ENCODE measurements at places on chromosomes 16 and 17.

- no peak for DNase-seq
These were observed 115.9 kb downstream of the SEC14L1 start for GRCh38 chr17:77256710-77257109.

GRCh38 chr16:87844120-87844733, 25.1 kb downstream of the SLC7A5 start:
- peak; percentile 72 for DNase-seq

GRCh38 chr16:57606147-57606846, 22.1 kb upstream of the ADGRG1 start:
- DNase-seq = no peak

GRCh38 chr16:86628614-86629013, 50.3 kb downstream of the FOXL1 start:
- no peak for DNase-seq

- no peak for DNase-seq
These were observed 29.9 kb upstream of the WFIKKN2 start for GRCh38 chr17:50805486-50805885.

DNA sequence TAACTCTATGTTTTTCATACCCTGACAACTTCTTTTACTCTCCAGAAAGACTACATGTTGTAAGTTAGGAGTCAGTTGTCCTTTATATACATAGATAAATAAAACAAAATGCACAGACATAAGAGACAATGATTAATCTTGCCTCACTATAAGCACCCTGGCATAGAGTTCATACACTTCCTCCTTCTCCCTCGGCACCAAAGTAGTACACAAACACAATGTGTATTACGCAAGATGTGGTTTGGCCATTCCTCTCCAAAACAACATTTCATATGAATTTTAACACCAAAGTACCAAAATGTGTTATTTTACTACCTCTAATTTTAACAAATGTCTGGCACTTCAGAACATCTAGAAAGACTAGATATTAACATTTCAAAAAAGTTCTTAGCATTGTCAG, 17.2 kb upstream of the SLFN11 start:
- no peak for DNase-seq

- no peak for DNase-seq
These were observed 65.8 kb downstream of the CREBBP start for GRCh38 chr16:3814755-3815154.

DNA sequence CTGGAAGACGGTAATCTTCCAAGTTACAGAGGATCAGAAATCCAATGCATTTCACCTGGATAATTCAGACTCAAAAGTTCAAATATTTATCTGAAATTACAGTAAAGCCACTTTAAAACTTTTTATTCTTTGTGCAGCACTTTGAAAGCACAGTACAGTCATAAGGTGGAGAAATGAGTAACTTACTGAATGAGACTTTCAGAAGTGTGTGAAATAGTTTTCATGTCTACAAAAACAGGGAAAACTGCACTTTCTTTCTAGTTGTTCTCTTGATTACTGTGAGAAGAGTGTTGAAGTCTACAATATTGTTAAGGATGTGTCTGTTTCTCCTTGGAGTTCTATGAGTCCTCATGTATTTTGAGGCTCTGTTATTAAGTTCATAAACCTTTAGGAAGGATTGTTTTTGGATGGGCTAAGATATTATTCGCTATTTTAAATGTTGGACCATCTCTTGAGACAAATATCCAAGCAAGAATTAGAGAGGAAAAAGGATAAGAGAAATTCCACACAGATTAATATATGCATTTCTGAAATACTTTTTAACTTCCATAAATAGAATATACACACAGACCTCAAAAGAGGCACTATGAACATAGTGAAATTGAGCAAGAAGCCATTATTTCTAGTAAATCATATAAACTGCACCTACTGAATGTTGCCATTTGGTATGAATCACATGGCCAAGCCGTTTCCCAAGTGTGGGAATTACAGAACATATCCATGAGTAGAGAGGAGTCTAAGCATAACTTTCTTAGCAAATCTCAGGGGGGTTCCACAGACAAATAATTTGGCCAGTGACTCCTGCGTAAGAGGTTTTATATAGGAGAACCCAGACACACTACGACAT, 83.6 kb upstream of the PLEKHM1 start:
- peak; percentile 16 for DNase-seq

GRCh38 chr17:79561486-79562133, 49.2 kb downstream of the RBFOX3 start:
- no peak for DNase-seq

DNA sequence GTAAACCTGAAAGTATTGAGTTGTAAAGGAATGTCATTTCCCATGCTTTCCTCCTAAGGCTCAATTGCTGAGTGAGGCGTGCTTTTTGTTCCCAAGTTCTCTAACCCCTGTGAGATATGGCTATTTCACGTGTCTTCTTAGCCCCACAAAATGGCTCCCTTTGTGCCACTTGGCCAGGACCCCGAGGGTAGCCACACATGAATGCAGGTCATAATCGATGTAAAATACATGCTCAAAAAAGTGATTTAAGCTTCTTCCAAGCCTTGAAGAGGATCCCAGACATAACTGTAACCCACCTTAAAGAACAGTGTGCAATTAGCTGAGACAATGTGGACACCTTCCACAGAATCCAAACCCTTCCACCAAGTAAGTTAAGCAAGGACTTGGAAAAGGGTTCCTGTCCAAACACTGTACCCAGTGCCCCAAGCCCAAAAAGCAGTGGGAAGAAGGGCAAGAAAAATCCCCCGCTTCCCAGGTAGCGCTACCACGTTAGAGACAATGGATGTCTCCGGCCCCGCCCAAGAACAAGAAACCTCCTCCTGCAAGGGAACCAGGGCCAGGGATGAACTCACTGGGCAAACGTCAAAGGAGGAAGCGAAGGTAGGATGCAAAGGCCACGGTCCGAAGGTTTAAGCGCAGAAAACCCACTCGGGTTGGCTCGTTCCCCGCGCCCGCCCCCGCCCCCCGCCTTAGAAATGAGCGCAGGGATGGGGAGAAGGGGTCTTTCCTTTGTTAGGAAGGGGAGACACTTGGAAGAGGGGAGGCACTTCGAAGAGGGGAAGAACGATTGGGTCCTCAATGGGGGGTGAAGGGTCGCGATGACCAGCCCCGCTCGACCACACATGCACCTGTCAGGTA, 1.2 kb downstream of the JPT1 start:
- peak; percentile 86 for DNase-seq

DNA sequence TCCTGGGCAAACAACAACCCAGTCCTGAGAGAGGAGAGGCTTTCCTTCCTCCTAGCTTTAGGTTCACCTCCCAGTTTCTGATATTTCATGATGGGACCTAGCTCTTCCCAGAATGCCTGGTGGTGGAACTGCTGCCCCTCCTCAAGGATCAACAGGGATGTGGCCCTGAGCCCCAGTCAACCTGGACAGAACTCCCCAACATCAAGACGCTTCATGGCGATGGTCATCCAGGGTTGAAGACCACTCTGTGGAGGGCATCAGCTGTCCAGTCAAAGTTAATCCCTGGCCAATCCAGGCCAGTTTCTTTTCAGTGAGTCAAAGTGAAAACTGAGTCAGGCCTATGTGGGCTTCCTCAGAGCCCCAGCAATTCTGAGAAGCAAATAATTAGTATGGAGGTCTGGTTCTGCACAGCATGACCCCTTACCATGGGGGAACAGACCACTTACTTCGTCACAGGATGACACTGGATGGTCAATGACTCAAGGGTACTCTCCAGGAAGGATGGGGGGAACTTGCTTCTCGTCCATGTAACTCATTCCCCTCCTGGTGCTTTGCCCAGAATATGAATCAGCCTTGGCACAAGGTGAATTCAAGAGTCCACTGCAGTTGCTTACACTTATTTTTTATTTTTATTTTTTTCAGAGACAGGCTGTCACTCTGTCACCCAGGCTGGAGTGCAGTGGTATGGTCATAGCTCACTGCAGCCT, 14.7 kb upstream of the XYLT2 start:
- DNase-seq = no peak

DNA sequence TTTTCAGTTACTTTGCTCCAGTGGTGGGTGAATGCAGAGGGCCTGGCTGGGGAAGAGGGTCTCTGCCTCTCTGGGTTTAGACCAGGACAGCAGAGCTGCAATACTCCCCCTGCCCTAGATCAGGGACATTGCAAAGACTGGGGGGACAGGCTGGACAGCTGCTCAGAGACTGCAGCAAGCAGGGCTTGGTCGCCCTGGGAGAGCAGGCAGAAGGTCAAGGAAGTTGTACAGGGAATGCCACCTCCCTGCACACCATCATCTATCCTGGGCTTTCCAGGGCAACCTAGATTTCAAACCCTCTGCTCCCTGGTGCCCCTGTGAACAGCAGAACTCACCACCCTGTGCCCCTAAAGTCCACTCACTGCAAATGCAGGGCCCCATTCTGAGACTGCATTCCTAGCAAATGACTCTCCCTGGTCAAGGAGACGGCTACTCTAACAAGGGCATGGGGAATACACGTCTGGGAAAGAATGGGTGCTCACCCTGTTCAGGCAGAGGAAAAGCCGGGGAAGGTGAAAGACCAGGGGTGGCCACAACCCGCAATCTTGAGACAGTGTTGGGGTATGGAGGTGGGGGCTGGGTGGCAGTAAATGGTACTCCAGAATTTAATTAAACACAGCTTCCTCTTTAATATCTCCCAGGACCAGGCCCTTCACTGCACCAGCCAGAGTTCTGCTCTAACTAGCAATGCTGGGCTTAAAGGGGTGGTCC, 1.0 kb downstream of the KIFC3 start:
- DNase-seq = peak; percentile 51

DNA sequence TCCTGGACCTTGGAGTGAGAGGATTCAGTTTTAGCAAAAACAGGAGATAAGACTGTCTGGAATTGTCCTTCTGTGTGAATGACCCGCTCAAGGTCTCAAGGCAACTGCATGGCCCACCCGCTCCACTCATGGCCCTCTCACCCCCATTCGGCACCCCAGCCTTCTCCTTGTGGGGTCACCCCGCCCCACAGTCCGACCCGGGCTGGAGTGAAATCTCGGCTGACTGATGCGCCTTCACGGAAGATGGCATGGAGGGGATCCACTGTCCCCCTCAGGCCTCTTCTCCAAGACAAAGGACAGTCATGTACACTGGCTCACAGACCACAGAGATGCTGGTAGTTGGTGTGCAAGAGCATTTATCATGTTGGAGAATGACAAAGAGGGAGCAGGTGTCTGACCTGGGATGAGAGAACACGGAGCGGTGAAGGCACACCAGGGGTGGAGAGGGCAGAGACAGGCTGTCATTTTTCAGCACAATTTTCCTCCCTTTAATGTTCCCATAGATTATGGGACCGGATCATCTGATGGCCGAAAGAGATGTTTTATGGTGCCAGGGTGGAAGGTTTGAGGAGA, 391.9 kb upstream of the TNRC6C start:
- DNase-seq = no peak

GRCh38 chr16:17155485-17155884, 315.3 kb downstream of the XYLT1 start:
- DNase-seq = no peak

DNA sequence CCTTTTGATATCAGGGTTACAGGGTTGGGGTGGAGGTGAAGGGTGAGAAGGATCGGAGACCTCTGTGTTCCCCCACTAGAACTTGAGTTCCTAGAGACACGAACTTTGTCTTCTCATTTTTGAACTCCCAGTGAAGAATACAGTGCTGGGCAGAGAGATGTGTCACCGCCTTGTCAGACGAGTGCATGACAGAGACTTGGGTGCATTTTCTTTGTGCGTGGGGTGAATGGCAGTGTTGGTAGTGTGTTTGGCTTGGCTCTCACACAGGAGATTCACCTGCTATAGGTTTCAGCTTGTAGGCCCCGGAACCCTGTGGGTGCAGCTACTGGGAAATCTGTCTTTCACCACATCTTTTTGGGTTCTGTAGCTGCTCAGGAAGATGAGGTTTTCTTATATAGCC, 40.0 kb upstream of the CCR7 start:
- DNase-seq = no peak
